ENCODE measurements at places on chromosomes 1 and 21.

GRCh38 chr1:190476806-190477205 is 858 bp downstream of the BRINP3 start:
- no peak for DNase-seq

GRCh38 chr1:220371324-220371723 is 99.1 kb upstream of the RAB3GAP2 start:
- DNase-seq: no peak

DNA sequence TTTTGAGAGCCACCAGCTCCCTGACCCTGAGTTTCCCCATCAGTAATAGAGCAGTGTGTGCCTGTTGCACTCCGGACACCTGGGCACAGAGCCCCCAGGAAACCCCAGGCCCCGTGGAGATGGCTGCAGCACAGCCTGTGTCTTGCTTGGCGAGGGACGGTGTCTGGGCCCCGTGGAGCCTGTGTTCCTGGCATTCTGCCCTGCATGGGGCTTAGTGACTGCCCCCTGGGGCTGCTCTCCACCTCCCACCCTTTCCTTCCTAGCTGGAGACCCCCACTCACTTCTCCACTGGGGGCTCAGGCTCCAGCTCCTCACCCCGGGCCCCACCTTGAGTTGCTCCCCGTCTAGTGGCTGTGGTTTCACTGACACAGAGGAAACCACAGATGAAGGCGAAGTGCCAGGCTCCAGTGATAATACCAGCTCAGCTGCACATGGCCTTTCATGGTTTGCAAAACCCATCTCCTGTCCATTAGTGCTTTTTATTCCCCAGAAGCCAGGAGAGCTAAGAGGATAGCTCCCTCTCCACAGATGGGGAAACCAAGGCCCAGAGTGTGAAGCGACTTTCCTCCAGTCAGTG is 39.4 kb downstream of the DMRTB1 start:
- no peak for DNase-seq

DNA sequence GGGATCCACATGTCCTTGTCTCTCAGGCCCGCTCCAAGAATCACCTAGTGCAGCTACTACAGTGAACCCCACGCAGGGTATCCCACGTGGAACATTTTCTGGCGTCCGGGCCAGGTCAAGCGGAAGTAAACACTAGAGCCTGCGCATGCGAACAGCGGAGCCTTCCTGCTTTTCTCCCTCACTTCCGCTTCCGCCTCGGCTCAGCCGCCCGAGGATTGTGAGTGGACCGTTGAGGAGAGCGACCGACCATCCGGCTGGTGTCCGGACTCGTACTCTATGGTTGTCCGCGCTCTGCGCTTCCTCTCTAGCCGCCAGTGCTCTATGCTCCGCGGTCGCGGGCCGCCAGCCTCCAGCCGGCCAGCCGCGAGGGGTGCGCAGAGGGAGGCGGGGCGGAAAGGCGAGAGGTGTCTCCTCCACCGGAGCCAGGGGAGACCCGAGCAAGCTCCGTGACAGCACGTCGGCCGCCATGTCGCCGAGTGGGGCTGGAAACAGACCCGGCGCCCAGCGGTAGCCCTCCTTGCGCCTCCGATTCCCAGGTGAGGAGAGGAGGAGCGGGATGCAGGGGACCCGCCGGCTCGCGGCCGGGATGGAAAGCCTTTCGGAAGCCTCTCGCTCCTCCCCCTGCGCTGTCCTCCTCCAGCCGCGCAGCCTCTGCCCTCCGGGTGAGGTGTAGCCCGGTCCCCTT is at the start of the genes CNST and TFB2M:
Gene CNST (plus strand): TSS at position 329 of the 685 bp plus-strand sequence. CDS start 25,107 bp downstream, outside the sequence.
Gene TFB2M (minus strand): TSS at position 134 of the 685 bp plus-strand sequence. CDS start 123 bp downstream, at position 11.
- DNase-seq: peak; percentile 91

GRCh38 chr1:21337928-21338572 is 47.8 kb upstream of the ECE1 start:
- DNase-seq: no peak

- DNase-seq: no peak
These were observed 129.4 kb downstream of the PPIAL4G start for GRCh38 chr1:148353461-148354283.

DNA sequence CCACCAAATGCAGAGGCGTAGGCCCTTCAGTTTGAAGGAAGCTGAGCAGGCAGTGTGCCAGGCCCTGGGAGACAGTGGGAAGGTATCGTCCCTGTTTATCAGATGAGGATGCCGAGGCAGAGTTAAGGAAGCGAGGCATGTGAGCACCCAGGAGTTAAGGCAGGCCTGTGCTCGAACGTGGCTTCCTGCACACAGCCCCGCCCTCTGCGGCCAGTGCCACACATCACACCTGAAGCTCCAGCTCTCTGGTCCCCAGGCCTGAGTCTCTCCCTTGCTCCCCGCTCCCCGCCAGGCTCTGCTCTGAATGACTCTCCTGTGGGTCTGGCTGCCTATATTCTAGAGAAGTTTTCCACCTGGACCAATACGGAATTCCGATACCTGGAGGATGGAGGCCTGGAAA is 32.1 kb downstream of the EPHX1 start:
- DNase-seq: no peak

DNA sequence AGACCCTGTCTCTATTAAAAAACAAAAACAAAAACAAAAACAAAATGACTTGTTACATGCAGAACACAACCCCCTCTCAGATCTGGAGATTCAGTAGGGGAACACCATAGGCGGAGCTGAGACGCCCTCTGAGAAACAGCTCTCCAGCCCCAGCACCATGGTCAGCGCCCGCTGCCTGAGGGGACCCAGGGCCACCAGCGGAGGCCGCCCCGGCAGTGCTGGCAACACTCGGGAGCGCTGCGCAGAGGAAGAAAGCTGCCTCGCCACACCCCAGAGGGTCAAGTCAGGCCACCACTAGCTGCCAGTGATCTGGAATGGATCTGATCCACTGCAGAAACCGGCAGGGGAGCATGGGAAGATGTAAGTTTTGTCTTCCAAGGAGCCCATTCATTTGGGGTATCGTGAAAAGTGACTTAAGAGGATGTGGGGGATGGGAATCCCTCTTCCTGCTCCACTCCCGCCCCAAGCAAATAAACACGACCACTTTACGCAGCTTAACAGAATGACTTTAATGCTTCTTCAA is 3.1 kb downstream of the ACTA1 start:
- DNase-seq: no peak

GRCh38 chr1:28893403-28894102 is 20.8 kb upstream of the EPB41 start:
- DNase-seq: no peak

DNA sequence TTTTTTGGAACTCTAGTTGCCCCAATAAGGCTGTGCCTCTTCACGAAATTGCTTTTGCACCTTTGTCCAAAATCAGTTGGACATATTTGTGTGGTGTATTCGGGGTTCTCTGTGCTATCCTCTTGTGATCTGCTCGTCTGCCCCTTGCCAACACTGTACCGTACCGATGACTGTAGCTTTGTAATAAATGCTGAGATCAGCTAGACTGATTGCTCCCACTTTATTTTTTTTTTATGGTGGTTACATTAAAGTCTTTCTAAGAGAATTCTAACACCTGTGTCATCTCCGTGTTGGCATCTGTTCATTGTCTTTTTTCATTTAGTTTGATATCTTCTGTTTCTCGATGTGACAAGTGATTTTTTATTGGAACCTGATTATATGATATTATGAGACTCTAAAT is 94.1 kb downstream of the ADARB1 start:
- no peak for DNase-seq

GRCh38 chr1:245046315-245046714 is 108.5 kb upstream of the KIF26B start:
- DNase-seq: no peak

GRCh38 chr1:180160357-180160756 is 5.7 kb downstream of the QSOX1 start:
- DNase-seq: no peak

GRCh38 chr1:156336242-156336641 is 1.9 kb downstream of the CCT3 start:
- no peak for DNase-seq

DNA sequence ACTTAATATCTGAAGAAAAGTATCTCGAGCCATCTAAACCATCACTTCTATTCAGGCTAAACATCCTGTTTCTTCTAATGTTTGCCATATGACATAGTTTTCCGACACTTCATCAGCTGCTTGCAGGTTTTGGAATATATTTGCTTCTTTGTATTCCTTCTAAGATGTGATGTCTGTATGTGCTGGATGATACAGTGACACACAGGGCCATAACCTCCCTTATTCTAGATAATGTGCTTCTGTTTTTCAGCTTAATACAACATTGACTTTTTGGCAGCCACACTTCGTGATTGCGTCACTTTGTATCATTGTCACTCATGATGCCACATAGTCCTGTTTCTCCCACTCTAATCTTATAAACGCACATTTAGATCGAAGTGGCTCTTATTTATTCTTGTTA is 156.3 kb downstream of the CRB1 start:
- no peak for DNase-seq

DNA sequence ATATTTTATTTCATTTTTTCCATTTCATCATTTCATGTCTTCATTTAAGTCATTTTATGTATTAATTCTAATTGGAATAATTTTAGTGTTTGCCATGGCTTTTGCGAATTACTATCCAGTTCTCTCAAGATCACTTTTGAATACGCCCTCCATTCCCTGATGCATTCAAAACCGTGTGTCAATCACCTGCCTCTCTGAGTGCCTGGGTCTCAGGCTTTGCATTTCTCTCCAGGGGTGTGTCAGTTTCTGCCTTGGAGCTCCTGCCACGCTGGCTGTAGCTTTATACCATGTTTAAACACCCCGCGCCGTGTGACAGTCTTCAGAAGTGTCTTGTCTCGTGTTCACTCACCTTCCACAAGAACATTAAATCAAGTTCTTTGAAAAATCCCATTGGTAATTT is 7.4 kb upstream of the DNMT3L start:
- no peak for DNase-seq

GRCh38 chr1:69673321-69673720 is 105.6 kb downstream of the LRRC7 start:
- DNase-seq: no peak

GRCh38 chr1:51976846-51977602 is 13.5 kb downstream of the RAB3B start:
- DNase-seq: no peak

- no peak for DNase-seq
These were observed 43.9 kb upstream of the ITPKB start for GRCh38 chr1:226782845-226783601.

- DNase-seq: no peak
These were observed 321.2 kb upstream of the LYPLAL1 start for GRCh38 chr1:218852527-218852926.

GRCh38 chr1:204524986-204525385 is 8.8 kb downstream of the MDM4 start:
- no peak for DNase-seq

DNA sequence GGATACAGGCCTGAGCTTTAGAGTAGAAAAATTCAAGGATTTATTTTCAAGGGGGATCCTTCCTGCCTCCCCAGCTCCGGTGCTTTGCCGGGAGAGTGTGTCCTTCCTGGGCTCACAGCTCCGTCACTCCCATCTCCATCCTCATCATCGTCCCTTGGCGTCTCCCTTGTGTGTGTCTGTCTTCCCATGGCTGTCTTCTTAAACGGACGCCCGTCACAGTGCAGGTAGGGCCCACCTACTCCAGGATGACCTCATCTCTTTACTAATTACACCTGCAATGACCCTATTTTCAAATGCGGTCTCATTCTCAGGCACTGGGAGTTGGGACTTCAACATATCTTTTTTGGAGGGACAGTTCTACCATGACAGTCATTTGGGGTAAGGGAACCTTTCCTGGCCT is 320.3 kb upstream of the C1orf174 start:
- no peak for DNase-seq
